Mesothelial cell of epicardium (in vitro differentiated cells): ENCODE measurements at places on chromosomes 16 and 17.

- no peaks in the 10 kb centered on the region for H3K27me3 ChIP-seq
- H3K27ac ChIP-seq = no peak overlapping the region
- H3K36me3 ChIP-seq = no peaks in the 10 kb centered on the region
Observed at GRCh38 chr16:67995423-67995822, 3.9 kb downstream of the DPEP2 start.

DNA sequence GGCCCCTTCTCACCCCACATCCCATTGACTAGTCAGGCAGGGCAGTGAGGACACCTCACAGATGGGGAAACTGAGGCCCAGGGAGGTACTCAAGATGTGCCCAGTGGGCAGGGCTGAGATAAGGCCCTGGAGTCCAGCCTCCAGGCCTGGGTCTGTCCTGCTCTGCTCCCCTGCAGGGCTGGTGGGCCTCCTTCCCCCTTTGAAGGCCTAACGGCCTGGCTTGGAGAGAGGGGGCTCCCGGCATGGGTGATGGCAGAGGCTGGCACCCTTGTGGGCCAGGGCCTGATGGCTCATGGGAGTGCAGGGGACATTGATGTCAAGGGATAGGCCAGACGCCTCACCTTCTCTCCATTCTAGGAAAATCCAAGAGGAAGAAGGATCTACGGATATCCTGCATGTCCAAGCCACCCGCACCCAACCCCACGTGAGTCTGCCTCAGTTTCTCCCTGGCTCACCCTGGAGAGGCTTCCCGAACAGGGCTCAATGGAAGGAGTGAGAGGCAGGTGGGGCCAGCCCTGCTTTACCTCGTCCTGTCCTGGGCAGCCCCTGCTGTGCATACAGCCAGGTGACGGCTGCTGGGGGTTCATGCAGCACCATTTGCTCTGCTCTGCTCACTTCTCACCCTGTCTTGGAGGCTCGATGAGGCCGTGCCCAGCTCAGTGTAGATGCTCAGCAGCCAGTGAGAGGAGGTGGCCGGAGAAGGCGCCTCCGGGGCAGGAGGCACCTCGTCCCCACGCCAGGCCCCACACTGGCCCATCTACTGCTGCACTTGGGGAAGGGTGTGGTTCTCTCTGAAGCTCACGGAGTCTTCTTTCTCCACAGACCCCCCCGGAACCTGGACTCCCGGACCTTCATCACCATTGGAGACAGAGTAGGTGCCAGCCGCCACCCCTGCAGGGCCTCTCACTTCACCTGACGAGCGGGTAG, 13.8 kb downstream of the MAP2K3 start:
- no peak overlapping the region for H3K27ac ChIP-seq
- peaks cover 17% of the 10 kb centered on the region for H3K36me3 ChIP-seq
- no peaks in the 10 kb centered on the region for H3K4me1 ChIP-seq
- no peaks in the 10 kb centered on the region for H3K27me3 ChIP-seq

DNA sequence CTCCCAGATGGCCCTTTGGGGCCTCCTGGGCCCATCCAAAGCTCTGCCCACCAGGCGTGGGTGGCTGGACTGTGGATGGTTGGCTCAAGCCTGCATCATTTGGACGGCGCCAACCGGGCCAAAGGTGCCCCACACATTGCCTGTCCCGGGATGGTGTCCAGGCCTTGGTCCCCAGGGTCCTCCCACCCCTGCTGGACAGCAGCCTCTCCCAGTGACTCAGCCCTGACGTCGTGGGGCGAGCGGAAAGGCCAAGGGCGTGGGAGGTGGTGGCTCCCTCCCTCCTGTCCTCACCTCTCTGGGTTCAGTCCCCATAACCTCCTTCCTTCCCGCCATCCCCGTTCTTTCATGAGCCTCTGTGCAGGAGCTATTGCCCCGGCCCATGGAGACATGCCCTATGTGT, 42.1 kb upstream of the DLX4 start:
- H3K36me3 ChIP-seq = no peaks in the 10 kb centered on the region
- H3K27ac ChIP-seq = no peak overlapping the region
- no peak overlapping the region for H3K4me3 ChIP-seq
- no peak for DNase-seq
- no peaks in the 10 kb centered on the region for H3K27me3 ChIP-seq

DNA sequence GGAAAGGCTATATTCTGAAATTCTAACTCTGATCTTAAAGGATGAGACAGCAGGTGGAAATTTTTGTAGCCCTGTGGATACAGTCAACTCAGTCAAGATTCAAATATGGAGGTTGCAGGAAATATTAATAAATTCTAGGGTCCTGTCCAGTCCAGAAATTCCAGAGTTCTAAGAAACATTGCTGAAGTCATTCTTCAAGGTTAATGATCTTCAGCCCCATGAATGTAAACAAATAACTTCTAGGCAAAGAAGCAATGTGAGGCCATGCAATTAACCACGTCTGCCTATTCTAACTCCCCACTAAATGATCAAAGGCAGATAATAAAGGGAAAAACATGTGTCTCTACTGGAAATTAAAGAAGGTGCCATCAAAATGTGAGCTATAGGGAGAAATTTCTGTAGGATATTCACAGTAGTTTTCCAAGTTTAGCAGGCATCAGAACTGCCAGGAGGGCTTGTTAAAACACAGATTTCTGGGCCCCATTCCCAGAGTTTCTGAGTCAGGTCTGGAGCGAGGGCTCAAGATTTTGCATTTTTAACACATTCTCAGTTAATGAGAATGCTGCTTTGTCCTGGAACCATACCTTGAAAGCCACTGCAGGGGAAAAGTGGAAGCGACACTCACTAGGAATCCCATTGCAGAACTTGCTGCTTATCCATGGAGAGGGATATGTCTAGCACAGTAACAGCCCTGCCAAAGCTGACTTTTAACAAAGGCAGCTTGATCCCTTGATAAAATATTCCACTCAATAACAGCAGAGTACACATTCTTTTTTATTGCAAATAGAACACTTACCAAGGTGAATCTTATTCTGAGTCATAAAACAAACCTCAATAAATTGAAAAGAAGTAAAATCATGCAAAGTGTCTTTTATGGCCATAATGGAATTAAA, 61.8 kb downstream of the DNAH3 start:
- DNase-seq = no peak
- H3K4me3 ChIP-seq = no peak overlapping the region
- no peaks in the 10 kb centered on the region for H3K36me3 ChIP-seq
- H3K27me3 ChIP-seq = peaks cover 2% of the 10 kb centered on the region

DNA sequence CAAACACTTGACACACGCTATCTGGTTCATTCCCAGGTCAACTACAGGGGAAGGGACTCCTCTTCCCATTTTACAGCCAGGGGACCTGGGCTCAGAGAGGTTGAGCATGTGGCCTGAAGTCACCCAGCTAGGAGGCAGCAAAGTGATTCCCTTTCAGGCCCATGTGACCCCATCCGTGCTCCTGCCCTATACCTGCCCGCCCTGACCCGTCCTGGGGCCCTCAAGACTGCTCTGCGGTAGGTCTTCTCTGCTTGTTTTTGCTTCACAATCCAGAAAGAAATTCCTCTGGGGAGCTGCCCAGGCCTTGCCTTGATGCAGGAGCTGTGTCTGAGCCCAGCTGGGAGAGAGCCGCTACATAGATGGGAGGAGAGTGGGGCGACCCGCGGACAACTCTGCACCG, 161.4 kb downstream of the SDK2 start:
- H3K4me1 ChIP-seq = peaks cover 28% of the 10 kb centered on the region
- no peak overlapping the region for H3K4me3 ChIP-seq
- H3K27ac ChIP-seq = peak overlapping the region; percentile 18
- no peak for DNase-seq
- peaks cover 14% of the 10 kb centered on the region for H3K36me3 ChIP-seq

DNA sequence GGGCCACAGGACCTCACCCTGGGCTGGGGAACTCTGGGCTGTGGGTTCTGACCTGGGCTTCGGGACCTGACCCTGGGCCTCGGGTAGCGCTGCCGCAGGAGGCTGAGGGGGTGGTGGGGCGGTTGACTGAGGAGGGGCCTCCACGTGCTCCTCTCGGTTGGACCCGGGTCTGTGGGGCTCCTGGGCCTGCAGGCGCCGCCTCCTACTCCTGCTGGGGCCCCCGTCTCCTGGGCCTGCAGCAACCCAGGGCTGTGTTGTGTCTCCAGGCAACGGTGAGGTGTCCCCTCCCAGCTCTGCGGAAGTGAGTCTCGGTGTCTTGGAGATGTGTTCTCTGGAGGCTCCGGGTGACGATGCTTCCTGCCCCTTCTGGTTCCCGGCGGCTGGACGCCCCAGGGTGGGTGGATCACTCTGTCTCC, 41.5 kb upstream of the GNG13 start:
- H3K4me3 ChIP-seq = no peak overlapping the region
- H3K27ac ChIP-seq = no peak overlapping the region
- H3K27me3 ChIP-seq = no peaks in the 10 kb centered on the region
- no peak for DNase-seq
- peaks cover 4% of the 10 kb centered on the region for H3K36me3 ChIP-seq

DNA sequence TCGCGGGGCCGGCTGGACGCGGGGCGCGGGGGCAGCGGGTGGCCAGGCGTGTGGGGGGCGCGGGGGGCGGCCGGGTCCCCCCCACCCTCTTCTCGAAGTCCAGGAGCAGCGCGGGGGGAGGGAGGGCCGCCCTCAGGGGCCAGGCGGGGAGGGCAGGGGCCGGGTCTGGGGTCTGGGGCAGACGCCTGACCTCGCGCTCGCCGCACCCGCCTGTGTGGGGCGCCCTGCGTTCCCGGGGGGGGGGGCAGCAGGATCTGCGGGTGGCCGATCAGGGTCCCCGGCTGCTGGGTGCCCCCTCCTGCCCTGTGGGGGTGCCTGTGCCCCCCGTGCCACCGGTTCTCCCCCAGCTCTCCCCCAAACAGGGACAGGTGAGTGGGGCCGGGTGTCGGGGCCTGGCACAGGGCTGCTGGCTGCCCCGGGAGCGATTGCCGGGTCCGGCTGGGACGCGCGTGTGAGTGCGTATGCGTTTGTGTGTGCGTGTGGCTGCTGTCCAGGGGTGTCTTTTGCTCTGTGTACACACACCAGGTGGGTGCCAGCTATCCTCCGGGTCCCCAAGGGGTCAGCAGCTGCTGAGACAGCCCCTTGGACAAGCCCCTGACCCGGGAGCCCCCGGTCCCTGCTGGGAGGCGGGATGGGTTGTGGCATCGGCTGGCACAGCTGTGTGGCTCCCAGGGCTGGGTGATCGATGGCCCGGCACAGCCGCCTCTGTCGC, 663 bp downstream of the PRR35 start:
- no peak overlapping the region for H3K27ac ChIP-seq
- peaks cover 46% of the 10 kb centered on the region for H3K27me3 ChIP-seq
- H3K36me3 ChIP-seq = no peaks in the 10 kb centered on the region
- peaks cover 8% of the 10 kb centered on the region for H3K4me1 ChIP-seq
- DNase-seq = no peak
- H3K4me3 ChIP-seq = no peak overlapping the region

DNA sequence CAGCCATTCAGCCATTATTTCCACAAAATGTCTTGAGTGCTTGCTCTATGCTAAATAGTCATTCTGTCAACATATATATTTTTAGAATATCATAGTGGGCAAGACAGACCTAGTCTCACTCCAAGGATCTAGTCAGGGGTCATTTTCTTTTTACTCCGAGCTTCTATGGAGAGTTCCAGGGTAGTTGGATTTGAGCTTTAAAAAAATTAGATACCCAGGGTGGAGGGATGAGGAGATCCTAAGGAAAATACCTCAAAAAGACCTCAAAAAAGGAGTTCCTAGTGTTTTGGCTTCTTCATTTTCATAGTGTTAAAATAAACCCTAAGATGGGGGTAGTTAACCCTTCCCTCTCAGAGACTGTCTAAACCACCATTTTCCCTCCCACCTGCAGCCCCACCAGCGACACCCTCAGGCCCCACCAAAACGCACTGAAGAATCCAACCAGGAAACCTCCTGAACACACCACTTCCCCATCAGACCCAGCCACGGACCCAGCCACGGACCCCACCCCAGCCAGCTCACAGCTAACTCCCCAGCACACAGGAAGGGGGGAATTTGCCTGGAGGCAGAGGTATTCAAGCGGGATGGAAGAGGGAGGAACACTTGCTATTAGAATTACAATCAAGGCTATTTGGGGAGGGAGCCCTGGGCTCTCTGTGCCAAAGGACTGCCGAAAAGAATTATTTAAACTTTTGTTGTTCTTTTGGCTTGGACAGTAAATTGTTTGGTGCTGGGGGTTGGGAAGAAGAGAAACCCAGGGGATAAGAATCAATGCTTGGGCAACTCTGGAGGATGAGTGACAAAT, 2.2 kb downstream of the ETV4 start:
- H3K4me3 ChIP-seq = peak overlapping the region; percentile 69
- H3K27me3 ChIP-seq = peaks cover 81% of the 10 kb centered on the region
- no peaks in the 10 kb centered on the region for H3K36me3 ChIP-seq
- peaks cover 32% of the 10 kb centered on the region for H3K4me1 ChIP-seq
- no peak overlapping the region for H3K27ac ChIP-seq

DNA sequence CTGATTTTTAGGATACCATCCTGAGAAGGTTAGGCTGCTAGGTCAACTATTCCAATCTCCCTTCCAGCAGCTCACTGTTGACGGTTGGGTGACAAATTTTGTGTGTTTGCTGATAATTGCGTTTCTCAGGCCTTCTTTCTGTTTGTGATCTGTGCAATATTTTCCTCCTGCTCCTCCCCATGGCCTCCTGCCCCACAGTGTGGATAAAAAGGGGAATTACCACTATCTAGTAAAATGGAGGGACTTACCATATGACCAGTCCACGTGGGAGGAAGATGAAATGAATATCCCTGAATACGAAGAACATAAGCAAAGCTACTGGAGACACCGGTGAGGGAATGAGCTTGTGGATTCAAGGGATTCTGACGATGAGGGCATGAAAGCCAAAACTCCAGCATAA, 9.2 kb downstream of the CHD3 start:
- H3K27me3 ChIP-seq = no peaks in the 10 kb centered on the region
- H3K27ac ChIP-seq = peak overlapping the region; percentile 19
- H3K4me1 ChIP-seq = no peaks in the 10 kb centered on the region
- no peak overlapping the region for H3K4me3 ChIP-seq
- H3K36me3 ChIP-seq = peaks cover 67% of the 10 kb centered on the region

DNA sequence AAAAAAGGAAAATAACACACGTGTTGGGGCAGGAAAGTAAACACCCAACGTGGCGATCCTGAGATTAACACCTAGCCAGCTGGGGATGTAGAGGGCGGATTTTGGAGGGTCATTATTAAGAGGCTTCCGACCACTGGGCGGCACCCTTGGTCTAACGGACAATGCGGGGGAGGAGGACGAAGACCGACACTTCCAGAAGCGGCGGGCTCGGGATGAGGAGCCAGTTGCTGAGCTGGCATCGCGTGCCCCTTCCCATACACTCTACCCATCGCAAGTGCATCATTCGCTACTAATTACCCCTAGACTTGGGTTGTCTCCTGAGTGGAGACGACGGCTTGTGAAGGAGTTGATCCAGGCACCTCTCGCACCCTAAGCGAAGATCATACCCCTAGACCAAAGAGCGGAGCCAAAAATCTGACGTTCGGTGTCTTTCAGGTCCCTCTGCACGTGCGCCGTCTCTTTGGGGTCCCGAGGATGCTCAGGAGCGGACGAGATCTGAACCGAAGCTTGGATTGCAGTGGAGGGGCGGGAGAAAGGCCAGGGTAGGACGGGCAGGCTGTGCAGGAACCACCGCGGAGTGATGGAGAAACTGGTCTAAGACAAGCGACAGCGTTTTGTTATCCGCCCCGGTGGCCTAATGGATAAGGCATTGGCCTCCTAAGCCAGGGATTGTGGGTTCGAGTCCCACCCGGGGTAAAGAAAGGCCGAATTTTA, 17.6 kb downstream of the ZNF213 start:
- H3K27ac ChIP-seq = peak overlapping the region; percentile 79
- peaks cover 32% of the 10 kb centered on the region for H3K27me3 ChIP-seq
- peaks cover 21% of the 10 kb centered on the region for H3K4me1 ChIP-seq
- DNase-seq = peak; percentile 92
